ENCODE measurements at places on chromosomes 11 and 22.

GRCh38 chr11:108592591-108593213 is 866 bp downstream of the EXPH5 start:
- peak; percentile 29 for DNase-seq

DNA sequence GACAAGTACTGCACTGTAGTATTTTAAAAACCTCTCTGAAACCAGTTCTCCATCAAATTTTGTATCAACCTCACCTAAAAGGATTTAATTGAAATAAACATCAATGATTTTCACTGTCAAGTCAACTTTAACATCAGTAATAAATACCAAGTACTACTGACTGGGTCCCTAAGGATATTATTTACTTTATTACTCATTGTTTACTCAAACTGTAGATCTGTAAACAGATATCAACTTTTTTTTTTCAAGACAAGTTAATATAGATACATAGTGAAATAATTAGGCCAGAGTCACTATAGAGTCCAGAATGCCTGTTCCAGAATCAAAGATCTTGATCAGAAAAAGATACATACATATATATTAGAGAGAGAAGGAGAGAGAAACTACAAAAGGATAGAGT is 1.6 kb downstream of the RNF141 start:
- no peak for DNase-seq

DNA sequence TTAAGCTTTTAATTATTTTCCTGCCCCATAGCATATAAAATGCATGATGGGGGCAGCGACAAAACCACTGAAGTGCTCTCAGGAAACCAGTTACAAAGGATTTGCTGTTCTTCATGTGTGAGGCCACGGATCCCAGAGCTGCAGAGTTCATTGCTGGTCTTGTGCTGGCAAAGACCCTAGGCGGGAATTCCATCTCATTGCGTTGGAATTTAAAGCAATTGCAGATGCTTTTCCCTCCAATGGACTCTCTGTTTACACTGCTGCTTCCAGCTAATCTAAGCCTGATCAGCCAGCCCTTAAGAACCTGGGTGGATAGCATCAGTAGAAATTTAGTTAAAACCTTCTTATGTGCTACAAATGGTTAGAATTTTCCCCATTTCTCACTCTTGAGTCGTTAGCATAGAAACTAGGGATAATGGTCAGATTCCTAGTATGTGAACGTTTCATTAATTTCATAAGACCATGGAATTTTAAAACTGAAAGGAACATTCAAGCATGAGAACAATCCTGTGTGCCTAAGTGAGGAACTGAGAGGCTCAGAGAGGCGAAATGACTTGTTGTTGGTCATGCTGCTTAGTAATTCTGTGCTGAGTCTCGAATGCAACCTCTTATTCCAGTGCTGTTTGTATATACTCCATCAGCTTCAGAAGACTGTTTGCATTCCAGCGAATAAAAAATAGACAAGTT is 36.1 kb upstream of the ADSL start:
- no peak for DNase-seq

GRCh38 chr11:42329929-42330565 is 870.6 kb upstream of the LRRC4C start:
- DNase-seq = no peak

Data from heart left ventricle (tissue), 16 donors.